ENCODE measurements at places on chromosomes 12 and 14.

GRCh38 chr12:54240971-54241588, 38.8 kb downstream of the CBX5 start:
- DNase-seq, result no peak

DNA sequence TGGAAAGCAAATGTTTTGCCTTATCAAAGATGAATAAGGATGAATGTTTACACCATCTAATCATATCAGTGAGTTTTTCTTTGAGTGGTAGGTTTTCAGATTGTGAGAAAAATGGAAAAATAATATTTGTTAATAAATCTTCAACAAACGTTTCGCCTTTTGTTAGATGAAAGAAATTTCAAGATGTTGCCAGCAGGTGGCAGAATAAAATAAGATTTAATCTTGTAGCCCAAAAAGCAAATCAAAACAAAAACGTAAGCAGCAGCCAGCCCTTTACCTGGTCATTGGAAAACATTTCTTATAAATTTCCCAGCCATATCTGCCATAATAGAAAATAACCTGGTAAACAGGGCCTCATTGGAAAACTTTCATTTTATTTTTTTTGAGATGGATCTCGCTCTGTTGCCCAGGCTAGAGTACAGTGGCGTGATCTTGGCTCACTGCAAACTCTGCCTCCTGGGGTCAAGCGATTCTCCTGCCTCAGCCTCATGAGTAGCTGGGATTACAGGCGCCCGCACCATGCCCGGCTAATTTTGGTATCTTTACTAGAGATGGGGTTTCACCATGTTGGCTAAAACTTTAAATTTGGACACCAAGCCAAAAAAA, 15.4 kb upstream of the TMEM120B start:
- no peak for DNase-seq

GRCh38 chr12:51751661-51752060, 96.9 kb downstream of the FIGNL2 start:
- DNase-seq, result no peak

DNA sequence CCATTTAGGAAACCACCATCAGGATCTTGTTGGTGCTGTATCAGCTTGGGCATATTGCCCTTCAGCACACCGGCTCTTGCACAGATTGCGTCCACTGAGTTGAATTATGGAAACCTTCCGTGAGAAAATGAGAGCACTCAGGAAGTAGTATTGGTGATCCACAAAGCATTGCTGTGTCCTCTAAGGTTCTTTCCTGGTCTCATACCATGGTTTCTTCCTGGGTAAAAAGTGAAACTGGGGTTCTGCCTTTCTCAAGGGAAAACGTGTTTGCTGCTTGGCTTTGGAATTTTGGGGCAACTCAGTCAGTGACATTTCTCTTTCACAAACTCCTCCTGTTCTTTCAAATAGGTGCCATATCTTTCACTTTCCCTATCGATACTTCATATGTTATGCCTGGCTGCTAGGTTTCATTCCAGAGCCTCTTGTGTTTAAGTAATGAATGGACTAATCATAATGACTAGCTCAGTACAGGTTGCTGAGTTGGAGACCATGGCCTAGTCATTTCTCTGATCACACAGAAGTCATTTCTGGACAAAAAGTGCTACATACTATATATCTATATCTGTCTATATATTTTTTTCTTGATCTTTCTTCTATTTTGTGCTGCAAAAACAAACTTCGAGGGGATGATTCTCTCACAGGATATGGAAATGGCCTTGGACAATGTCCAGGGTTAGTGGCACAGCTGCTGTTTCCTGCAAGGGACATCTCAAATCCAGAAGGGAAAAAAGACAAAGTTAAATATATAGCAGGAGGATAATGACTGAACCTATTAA, 423.4 kb downstream of the ZFP36L1 start:
- no peak for DNase-seq

GRCh38 chr14:71061458-71061857, 154.2 kb downstream of the PCNX1 start:
- no peak for DNase-seq

- no peak for DNase-seq
These were observed 82.7 kb upstream of the OTX2 start for GRCh38 chr14:56892959-56893358.

GRCh38 chr14:54209511-54210250, 187.1 kb upstream of the CDKN3 start:
- peak; percentile 19 for DNase-seq

DNA sequence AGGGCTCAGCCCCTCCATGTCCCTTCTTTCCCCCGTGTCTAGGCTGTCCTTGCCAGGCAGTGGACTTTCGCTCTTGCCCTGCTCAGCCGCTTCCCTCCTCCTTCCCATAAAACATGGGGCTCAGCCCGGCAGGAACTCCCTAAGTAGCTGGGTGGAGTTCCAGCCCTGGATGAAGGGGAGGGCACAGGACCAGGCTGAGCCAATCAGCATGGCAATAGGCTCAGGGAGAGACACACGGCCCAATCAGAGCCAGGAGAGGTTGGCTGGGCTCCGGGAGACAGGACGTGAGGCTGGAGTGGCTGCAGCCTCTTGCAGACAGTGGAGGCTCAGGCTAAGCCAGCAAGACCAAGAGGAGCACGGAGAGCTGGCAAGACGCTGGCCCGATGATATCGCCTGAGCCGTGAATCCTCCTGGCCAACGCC, 54.3 kb downstream of the GALNT9 start:
- DNase-seq, result no peak

GRCh38 chr14:60339571-60339970, 90.5 kb downstream of the PPM1A start:
- no peak for DNase-seq

DNA sequence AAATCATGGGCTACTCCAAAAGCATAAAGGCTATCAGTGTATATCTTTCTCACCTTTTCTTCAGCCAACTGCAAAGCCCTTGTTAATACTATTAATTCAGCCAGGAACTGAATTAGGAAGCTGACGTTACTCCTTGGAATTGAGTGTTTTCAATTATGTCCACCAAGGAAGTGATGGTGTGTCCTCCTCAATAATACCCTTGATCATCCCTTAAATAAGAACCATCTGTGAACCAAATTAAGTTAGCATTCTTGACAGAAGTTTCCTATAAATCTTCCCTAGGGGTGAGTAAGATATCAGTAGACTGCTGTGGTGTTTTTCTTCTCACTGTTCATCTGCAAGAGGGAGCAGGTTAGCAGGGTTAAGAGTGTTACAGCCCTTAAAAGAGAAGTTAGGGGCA, 252.3 kb upstream of the AVPR1A start:
- DNase-seq, result no peak

DNA sequence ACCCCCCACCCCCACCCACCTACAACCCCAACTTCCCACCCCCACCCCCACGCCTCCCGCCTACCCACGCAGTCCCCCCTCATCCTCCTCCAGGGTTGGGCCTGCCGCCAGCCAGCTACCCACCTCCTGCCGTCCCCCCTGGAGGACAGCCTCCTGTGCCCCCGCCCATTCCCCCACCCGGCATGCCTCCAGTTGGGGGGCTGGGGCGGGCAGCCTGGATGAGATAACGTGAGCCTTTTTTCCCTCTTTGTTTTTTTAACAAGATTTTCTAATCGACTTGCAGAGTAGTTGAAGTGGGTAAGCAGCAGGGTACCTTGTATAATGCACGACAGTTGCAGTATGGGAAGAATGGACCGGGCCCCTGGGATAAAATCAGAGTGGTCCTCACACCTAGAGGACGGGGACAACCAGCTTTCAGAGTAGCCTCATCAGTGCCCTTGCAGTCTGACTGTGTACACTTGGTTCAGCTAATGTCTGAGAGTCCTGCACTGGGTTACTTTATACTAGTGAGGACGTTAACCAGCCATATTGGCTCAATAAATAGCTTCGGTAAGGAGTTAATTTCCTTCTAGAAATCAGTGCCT, 29.4 kb downstream of the CCNK start:
- DNase-seq, result no peak

- DNase-seq, result no peak
These were observed 6.8 kb upstream of the TESPA1 start for GRCh38 chr12:54991161-54991990.

DNA sequence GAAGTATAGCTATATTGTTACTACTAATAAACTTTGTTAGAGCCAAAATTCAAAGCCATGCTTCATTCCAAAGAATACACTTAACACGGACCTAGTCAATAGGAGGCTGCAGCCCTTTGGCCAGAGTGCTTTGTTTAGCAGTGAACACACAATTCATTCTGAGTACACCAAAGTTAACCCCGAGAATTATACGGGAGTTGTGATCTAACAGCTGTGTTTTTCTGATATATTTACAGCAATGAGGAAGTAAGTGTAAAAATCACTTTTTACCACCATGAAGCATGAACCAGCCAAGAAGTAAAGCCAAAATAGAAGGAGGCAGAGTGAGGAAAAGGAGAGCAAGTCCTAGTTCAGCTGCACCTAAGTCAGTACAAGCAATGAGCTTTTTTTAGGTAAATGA, 156.8 kb upstream of the PDE3A start:
- no peak for DNase-seq

DNA sequence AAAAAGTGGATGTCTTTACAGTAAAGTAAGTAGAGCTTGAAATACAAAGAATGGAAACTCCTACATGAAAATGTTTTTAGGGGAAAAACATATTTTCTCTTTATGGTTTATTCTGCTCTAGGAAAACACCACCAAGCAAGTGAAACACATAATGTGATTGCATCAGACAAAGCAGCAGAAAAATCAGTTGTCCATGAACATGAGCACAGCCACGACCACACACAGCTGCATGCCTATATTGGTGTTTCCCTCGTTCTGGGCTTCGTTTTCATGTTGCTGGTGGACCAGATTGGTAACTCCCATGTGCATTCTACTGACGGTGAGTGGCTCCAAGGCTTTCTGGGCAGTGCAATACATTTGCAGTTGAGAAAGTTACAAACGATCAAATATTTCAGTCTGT, 42.6 kb upstream of the PLEKHD1 start:
- no peak for DNase-seq

GRCh38 chr14:55892906-55893305, 225.3 kb upstream of the PELI2 start:
- no peak for DNase-seq

DNA sequence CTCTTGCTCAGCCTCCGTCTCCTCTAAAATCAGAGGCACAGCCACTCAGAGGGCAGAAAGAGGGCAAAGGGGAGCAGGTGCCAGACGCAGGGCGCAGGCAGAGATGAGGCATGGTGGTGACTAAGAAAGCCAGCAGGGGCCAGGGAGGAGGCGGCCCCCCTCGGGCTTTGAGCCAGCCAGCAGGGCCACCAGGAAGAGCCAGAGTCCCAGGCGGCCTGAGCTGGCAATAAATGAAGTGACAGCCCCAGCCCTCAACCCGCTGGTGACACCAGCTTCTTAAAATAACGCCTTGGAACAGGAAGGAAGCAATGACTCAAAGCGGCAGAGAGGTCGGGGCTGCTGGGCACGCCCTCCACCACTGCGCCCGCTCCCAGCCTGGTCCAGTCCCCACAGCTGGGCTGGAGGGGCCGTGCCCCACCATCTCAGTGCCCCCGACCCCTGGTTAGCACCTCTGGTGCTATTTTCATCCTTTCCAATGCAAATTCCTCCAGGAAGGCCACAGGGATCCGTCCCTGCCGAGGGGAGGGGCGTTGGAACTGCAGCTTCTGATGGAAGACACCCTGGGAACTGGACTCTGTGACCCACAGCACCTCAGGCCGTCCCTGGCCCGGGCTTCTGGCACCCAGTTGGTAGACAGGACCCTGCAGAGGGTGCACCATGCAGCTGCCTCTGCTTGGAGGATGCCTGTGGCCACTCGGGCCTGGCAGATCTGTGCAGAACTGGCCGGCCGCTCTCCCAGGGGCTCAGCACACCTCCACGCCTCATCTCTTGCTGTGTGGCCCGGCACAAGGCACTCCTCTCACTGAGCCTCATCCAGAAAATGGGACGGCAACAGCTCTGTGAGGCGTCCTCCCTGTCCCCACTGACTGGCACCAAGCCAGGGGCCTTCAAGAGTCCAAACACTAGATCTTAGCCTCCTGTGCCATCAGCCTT, 113.7 kb downstream of the NCOR2 start:
- no peak for DNase-seq

- no peak for DNase-seq
These were observed 2.6 kb downstream of the IFFO1 start for GRCh38 chr12:6553051-6553868.

GRCh38 chr12:111249757-111250156, 119.1 kb downstream of the PHETA1 start:
- no peak for DNase-seq

GRCh38 chr12:2084553-2085296, 31.9 kb downstream of the CACNA1C start:
- DNase-seq, result peak; percentile 46

GRCh38 chr12:73531752-73532151, 1005.9 kb upstream of the ATXN7L3B start:
- no peak for DNase-seq

GRCh38 chr12:121812921-121813896, 9.4 kb downstream of the SETD1B start:
- no peak for DNase-seq
